ENCODE measurements at places on chromosomes 1 and 21.
A peak's percentile ranks its signal among the peaks of the same experiment; 100 is the strongest.

GRCh38 chr1:230549625-230550024 lies 92.7 kb upstream of the COG2 start:
- DNase-seq, result no peak

GRCh38 chr1:11407301-11407994 lies 71.5 kb upstream of the DISP3 start:
- DNase-seq, result no peak

DNA sequence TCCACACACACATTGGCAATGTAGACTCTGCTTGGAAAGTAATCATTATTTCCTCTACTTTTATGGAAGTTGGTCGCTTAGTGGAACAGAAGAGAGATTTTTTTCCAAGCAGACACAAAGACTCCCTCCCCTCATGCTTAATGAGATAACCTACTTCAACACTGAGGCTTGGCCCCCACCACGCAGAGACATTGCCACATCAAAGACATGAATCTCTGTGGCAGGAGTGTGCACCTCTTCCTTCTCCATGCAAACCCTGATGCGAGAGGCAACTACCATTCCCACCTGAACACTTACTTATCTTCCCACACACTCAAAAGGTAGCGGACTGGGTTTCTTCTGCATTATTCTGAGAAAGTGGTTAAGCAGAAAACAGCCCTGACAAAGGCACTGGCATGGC lies 37.3 kb upstream of the LPAR3 start:
- DNase-seq, result no peak

GRCh38 chr1:190957565-190957964 lies 479.9 kb upstream of the BRINP3 start:
- peak; percentile 2 for DNase-seq

DNA sequence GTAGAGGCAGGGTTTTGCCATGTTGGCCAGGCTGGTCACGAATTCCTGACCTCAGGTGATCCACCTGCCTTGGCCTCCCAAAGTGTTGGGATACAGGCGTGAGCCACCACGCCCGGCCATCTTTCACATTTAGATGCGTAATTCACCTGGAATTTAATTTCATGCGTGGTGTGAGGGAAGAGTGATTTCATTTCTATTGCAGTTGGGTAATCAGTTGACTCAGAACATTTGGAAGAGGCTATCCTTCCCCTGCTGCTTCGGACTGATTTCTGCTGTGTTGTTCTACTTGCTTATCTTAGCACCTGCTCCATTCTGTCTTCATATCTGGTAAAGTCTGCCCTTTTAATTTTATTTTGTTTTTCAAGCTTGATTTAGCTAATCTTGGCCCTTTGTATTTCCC lies 19.1 kb downstream of the DIP2A start:
- peak; percentile 76 for DNase-seq

DNA sequence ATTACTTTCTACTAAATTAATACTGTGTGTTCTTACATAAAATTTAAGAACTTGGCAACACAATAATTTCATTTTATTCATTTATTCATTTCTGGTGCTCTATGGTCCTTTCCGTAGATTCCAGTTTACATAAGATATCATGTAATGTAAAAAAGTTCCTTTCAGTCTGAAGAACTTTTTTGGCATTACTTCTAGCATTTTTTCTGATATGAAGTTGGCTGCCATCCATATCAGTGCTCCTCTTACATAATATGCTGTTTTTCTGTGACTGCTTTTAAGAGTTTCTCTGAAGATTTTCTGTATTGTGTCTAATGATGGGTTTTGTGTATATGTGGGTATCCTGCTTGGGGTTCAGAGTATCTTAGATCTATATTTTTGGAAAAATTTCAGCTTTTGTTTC lies 34.8 kb downstream of the LIN9 start:
- peak; percentile 46 for DNase-seq

- no peak for DNase-seq
Observed at GRCh38 chr1:244354810-244355278, 96.9 kb downstream of the ADSS2 start.

DNA sequence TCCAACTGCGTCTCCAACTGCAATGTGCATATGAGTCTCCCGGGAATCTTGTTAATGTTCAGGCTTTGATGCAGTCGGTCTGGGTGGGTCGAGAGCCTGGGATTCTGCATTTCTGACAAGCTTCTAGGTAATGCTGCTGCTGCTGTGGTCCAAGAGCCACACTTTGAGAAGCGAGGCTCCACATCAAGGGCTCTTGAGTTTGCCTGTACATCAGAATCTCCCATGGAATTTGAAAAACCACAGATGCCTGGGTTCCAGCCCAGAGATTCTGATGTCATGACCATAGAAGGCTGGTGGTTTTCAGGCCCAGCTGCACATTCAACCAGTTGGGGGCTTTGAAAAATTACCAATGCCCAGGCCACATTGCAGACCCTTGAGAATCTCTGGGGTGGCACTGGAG lies 93.9 kb upstream of the TARDBP start:
- DNase-seq, result peak; percentile 57

DNA sequence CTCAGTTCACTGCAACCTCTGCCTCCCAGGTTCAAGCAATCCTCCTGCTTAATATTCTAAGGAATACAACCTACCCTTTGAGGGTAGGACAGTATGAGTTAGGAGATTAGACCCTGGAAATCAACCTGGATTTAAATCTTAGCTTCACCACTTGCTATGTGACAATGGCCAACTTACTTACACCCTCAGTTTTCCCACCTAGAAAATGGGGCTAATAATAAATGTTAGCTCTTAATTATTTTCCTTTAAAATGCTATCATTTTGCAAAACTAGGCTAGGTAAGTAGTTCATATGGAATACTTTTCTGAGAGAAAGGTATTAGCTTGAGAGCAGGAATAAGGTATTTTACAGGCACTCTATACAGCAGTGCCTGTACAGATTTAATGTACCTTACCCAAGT lies 110.8 kb downstream of the PHTF1 start:
- DNase-seq, result no peak

DNA sequence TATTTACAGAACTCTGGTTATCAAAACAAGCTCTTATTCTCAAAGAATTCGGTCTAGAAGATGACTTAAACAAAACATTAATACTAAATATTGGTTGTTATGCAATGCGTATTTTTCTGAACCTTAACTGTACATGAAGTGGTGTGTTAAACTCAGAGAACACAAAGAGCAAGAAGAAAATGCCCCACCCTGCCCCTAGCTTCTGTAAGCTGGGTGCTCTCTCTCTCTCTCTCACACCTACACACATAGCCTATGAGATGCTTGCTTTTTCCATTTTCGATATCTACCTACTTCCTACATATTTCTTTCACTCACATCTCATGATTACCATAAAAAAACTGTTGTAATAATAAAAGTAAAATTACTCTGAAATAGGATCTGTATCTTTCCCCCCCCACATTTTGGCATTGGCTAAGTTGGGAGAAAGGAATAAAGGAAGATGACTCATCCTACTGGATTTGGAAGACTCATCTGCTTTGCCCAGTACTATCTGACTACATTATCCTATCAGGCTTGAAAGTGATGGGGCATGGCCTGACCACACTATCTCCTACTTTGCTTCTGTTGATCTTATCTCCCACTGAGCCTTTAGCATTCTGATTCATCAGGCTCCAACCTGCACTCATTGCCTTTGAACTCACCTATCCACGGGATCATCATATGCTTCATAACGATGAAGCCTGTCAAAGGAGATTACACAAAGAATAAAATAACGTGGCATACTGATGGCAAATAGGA lies 2.9 kb downstream of the CRYZ start:
- DNase-seq, result peak; percentile 55

GRCh38 chr1:14954210-14954609 lies 199.3 kb upstream of the TMEM51 start:
- no peak for DNase-seq

- DNase-seq, result peak; percentile 96
Observed at GRCh38 chr1:84103197-84103992, 40.7 kb upstream of the PRKACB start.

DNA sequence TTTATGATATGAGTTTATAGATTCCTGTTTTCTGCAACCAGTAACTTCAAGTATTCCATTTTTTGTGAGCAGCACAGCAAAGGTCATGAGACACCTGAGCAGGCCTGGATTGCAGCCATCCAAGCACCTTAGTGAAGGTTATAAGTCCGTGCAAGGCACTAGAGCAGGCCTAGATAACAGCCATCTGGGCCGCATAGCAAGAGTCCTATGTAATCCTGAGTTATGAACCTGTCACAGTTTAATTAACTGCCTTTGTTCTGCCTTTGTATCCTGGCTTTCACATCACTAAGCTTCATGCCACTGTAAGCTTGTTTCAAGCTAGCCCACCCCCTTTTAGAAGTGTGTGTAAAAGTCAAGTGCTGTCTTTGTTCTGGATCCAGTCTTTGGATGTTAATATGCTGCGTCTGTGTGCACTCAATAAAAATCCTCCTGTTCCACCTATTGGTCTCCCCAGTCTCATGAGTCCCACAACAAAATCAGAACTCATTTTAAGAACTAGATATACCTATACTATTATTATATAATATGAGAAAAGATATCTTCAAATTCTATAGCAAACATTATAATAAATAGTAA lies 556.2 kb upstream of the CHRM3 start:
- DNase-seq, result no peak

- peak; percentile 88 for DNase-seq
Observed at GRCh38 chr21:31447505-31447904, 103.4 kb upstream of the TIAM1 start.

GRCh38 chr1:184194236-184194635 lies 142.7 kb downstream of the TSEN15 start:
- no peak for DNase-seq

DNA sequence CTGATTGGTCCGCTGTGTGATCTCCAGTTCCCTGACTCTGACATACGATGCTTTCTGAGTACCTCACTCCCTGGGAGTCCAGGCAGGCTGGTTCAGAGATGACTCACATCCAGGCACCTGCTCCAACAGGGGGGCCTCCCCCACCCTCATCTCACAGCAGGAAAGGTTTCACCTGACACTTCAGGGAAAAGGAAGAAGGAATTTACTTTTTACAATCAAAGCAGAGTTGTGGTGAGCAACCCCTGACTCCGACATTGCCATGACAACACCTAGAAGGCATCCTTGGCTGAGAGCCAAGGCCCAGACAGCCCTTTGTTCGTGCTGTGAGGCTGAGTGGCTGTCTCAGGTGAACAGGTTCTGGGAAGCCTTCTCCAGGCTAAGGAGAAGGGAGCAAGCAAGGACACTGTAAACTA lies 164.6 kb upstream of the GJB5 start:
- DNase-seq, result peak; percentile 1

- peak; percentile 68 for DNase-seq
Observed at GRCh38 chr1:98316286-98316905, 345.1 kb upstream of the SNX7 start.

DNA sequence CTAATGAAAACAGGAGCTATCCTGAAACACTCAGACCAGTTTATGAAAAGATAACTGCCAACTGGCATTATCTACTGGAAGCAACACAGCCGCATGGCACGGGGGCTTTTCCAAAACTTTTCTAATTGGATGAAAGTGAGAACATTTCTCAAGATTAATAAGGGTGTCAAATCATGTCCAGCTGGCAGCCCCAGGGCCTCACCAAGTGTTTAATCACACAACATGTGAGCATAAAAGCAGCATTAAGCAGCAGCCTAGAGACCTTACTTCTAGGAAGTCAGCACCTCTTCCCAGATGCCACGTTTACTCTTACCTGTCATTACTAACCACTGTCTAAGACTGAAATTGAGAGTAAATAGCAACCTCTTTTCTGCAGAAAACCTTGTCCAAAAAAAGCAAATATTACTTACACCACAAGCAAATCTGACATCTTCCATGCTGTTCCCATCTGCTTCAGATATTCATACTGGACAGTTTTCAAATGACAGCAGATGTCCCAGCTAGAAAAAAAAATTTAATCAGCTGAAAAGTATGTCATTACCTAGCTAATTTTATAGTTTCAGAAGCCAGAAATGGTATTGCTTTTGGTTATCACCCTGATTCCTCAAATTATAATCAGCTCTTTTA lies 341.5 kb upstream of the ZP4 start:
- no peak for DNase-seq

GRCh38 chr1:120178799-120179756 lies 2.8 kb upstream of the SEC22B start:
- peak; percentile 91 for DNase-seq

DNA sequence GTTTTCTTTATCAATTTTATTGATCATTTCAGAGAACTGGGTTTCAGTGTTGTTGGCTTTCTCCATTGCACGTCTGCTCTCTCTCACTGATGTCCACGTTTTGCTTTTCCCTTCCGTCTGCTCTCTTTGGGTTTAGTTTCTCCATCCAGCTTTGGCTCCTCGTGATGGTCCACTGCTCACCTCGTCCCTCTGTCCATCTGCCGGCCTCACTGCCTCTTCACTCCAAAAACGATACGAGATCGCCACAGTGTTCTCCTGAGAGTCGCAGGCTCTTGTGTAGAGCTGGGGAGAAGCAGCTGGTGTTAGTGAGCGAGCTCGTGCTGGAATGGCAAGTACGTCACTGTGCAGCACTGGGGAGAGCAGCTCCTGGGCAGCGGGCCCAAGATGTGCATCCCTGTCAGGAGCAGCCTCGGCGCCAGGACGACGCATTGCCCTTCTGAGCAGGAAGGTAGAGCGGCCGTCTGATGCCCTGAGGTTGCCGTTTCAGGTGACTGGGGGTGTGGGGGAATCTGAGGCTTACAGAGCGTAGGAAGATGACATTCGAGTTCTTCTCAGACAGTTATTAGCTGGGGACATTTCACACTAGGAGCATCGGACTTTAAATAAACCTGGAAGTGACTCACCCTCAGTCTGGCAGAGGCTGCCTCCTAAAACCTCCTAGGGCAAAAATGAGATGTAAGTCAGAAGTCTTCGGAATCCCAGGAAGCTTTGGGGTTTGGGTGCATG lies 31.4 kb upstream of the PCBP3 start:
- peak; percentile 78 for DNase-seq

DNA sequence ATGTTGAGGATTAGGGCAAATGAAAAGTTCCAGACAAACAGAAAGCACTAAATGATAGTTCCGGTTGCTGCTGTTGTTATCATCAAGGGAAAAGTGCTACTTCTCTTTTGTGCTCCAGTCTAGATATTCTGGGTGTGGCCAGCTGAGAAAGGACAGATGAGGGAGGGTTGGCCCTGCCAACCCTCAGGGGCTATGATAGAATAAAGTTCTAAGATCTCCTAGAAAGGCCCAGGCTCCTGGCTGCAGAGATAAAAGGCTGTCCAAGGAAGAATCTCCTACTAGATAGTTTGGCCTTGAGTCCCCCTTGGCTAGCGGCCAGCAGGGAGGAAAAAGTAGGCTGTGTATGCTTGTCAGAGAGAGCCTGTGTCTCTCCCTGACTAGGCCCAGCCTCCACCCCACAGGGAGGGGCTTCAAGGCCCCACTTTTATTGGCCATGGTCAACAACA lies 31.5 kb downstream of the RIMS3 start:
- DNase-seq, result peak; percentile 30

- DNase-seq, result no peak
Observed at GRCh38 chr1:98904684-98905083, 100.0 kb downstream of the PLPPR5 start.

GRCh38 chr1:58266242-58266641 lies 280.3 kb downstream of the OMA1 start:
- no peak for DNase-seq

GRCh38 chr1:159877695-159878444 lies 15.4 kb upstream of the VSIG8 start:
- no peak for DNase-seq

DNA sequence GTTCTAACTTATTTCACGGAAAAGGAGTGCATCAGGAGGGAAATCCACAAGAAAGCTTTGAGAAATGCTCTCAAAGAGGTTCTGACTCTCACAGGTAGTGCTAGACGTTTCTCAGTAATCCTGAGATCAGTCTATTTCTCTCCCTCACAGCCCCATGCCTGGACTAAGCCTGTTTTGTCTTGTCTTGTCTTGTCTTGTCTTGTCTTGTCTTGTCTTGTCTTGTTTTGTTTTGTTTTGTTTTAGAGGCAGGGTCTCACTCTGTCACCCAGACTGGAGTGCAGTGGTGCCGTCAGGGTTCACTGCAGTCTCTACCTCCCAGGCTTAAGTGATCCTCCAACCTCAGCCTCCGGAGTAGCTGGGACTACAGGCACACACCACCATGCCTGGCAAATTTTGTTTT lies 133.3 kb upstream of the SGIP1 start:
- no peak for DNase-seq
